Muscle of leg (tissue), 16 donors: ENCODE measurements at places on chromosomes 1 and 21. TPM values are rescaled to one million over a fixed set of nuclear protein-coding genes. Genes with fewer than 3 reads are reported as not detected.

DNA sequence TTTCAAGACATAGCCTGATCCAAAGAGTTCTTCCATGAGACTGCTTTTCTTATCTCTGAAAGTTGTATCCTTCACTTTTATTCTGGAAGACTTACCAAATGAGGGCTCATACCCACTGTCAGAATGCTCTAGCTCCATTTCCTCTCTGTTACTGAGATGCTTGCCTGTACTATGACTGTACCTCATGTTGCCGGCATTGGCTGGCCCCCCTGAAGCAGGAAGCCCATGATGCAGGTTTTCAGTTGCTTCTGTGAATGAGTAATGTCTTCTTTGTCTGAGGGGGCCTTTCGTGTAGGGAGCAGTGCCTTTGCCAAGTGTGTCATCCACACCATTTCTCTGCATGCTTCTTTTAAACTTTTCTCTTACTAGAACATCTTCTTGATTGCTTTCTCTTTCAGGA lies 39.5 kb downstream of the LCA5L start:
- no peak for DNase-seq

- no peak for DNase-seq
These were observed 61.5 kb downstream of the CD58 start for GRCh38 chr1:116508984-116509980.

PKP1 gene
- 3.3 TPM for total RNA-seq

GRCh38 chr1:210252621-210253051 lies 20.0 kb downstream of the SERTAD4 start:
- DNase-seq: peak; percentile 34

DNA sequence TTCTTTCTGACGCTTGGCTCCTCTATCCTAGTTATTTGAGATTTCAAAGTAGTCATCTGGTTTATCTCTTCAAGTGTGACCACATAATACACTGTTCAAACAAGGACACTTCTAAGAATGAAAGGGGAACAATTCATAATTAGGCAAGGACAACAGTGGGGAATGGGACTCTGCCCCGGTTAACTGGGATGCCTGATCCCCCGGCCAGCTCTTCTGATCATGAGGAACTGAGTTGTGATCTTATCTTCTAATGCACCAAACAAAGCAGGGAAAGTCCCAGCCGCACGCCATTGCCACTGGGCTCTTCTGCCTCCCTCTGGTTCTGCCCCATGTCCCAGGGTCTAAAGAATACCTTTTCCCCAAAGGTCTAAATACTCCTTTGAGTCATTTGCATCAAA lies 158.2 kb upstream of the IRF2BP2 start:
- DNase-seq: no peak

DNA sequence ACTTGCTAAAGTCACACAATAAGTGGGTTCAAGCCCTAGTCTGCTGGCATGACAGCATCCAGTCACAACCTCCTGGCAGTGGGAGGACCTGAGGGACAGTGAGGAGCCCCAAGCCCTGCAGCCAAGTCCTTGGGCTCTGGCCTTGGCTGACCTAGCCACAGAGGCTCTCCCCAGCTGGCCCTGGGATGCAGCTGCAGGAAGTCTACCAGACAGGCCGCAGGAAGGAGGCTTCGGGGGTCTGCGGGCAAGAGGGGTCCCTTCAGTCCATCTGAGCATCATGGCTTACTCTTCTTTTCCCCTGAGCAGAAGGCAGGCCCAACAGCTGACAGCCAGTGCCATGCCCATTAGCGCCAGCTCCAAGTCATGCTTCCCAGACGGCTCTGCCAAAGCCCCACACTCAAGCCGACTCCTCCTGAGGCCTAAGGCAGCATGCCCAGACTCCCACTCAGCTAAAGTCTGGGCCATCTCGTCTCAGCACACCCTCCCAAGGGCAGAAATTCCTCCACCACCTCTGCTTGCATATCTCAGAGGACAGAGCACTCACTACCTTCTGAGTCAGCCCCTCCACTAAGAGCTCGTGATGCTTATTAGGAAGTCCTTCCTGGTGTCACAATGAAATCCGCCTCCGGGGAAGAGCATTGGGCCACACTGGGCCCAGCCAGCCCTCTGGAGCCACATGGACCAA lies 20.1 kb downstream of the SLC1A7 start:
- DNase-seq: peak; percentile 65

ATAD3B gene
- total RNA-seq: 13.7 TPM

DNA sequence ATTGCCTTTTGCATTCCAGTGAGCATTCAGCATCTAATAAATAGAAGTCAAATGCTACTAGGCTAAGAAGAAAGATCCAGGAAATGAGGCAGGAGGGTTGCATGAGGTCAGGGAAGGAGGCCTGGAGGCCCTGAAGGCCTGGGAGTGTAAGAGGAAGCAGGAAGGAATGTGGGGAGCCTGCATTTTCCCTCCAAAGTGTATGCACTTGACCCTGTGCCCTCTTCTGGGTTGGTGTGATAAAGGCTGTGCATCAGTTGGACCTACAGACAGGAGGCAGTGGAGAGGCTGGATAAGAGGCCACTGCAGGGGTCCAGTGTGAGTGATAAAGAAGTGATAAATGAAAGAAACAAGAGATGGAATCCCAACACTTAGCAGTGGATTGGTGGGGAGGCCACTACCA lies 20.4 kb downstream of the KIAA1614 start:
- DNase-seq: no peak
